Stimulated activated memory B cell treated with anti-CD40 and anti-IgM and Interleukin-4, amounts not matched to agents 10 μg/mL and 1 μg/mL and 100 μg/mL, for 72 hours (primary cell): ENCODE measurements at places on chromosomes 12 and 14.
A peak's percentile ranks its signal among the peaks of the same experiment; 100 is the strongest.

GRCh38 chr14:100547633-100548294 lies 39.5 kb downstream of the BEGAIN start:
- ATAC-seq: peak; percentile 46

DNA sequence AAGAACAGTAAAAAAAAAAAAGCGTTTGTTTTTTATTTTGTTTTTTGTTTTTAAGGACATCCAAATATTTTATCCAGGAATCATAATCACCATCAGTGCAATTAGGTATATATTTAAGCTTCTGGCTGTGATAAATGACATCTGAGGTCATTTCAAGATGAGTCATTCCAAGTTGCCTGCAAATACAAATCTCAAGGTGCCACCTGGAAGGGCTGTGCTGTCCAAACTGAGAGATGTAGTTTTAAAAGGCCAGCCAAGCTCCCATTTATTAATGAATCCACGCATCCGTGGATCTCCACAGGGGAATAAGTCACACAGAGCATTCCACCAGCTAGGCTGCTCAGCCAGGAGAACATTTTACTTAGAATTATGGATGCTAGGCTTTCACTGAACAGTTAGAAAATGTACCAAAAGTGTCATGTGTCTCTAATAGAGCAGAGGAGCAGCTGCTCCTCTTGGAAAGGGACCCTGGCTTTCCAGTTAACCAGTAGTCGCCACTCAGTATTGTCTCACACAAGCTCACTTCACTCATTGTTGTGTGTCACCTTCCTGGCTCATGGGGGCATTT lies 1151.4 kb upstream of the TMEM132C start:
- no peak for ATAC-seq

GRCh38 chr14:99605299-99605961 lies 1.4 kb upstream of the CCDC85C start:
- peak; percentile 40 for ATAC-seq

DNA sequence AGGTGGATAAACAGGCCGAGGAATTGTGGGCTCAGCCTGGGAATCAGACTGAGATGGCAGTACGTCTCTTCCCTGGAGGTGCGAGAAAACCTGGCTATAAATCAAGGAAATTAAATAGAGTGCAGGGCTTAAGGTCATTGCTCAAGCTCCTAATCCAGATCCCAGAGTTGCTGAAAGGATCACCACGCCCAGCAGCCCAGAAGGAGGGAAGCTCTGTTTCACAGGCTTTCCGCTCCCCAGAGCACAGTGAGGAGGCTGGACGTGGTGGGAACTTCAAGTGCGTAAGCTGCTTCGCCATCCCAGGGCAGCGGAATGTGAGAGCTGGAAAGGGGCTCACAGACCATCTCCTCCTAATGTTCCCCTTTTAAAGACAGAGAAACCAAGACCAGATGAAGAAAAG lies 651.6 kb upstream of the TBX3 start:
- ATAC-seq: no peak
